ENCODE measurements at places on chromosomes 4 and X. TPM values are rescaled to one million over a fixed set of nuclear protein-coding genes. Genes with fewer than 3 reads are reported as not detected.

GRCh38 chr4:24917076-24917856 lies 4.4 kb upstream of the CCDC149 start:
- DNase-seq: no peak
- H3K27ac ChIP-seq: no peak overlapping the region
- no peaks in the 10 kb centered on the region for H3K36me3 ChIP-seq
- no peaks in the 10 kb centered on the region for H3K4me1 ChIP-seq

- H3K4me1 ChIP-seq: no peaks in the 10 kb centered on the region
- no peak overlapping the region for H3K4me3 ChIP-seq
- no peaks in the 10 kb centered on the region for H3K27me3 ChIP-seq
- no peak overlapping the region for H3K27ac ChIP-seq
These were observed 197.2 kb downstream of the GPM6A start for GRCh38 chr4:175614890-175615289.

DNA sequence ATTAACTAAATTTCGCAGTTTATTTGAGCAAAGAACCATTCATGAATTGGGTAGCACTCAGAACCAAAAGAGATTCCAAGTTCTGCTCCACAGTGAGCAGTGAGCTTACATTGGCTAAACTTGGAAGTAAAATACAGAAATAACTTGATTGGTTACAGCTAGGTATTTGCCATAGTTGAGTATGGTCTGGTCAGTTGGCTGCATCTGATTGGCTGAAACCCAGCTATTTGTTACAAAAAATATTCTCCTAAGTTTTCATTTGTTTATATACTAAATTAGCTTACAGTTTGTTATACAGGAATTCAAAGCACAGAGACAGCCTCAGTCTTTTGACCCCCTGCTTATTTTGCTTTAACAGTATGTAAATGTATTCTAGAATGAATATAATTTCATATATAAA lies 215.1 kb downstream of the RELL1 start:
- H3K36me3 ChIP-seq: no peaks in the 10 kb centered on the region
- no peak for DNase-seq
- no peak overlapping the region for H3K27ac ChIP-seq
- no peaks in the 10 kb centered on the region for H3K27me3 ChIP-seq

DNA sequence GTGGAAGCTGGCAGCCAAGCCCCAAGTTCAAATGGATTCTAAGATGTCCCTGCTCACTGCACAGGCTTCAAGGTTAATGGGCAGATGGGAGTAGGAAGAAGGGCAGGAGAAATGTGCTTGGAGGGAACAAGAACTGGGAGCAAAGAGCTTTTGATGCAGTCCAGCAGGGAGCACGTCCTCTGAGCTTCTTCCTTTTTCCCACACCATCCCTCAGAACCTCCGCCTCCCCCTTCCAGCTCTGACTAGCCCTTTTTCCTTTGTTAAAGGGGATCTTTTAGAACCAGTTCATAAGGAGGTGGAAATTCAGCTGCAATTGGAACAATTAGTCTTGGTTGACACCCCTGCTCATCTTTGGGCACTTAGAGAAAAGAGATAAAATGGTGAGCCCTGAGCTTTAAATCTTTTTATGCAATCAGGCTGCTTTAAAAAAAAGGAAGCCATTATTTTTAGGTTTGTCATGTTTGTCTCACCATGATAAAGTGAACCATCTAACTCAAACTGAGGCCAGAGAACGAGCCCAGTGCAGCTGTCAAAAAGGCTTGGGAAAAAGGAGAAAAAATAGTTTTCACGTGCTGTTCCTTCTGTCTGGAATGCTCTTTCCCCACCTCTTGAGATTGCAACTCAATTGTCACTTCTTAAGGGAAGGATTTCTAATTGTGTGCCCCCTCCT lies 135.8 kb upstream of the IL1RAPL2 start:
- no peak overlapping the region for H3K27ac ChIP-seq
- DNase-seq: no peak
- no peaks in the 10 kb centered on the region for H3K36me3 ChIP-seq
- no peak overlapping the region for H3K4me3 ChIP-seq

- H3K4me1 ChIP-seq: no peaks in the 10 kb centered on the region
- H3K36me3 ChIP-seq: no peaks in the 10 kb centered on the region
- no peak overlapping the region for H3K27ac ChIP-seq
- H3K4me3 ChIP-seq: no peak overlapping the region
These were observed 121.9 kb upstream of the SMIM10 start for GRCh38 chrX:134868771-134869495.

- no peaks in the 10 kb centered on the region for H3K36me3 ChIP-seq
- H3K4me1 ChIP-seq: no peaks in the 10 kb centered on the region
- H3K4me3 ChIP-seq: no peak overlapping the region
- no peak overlapping the region for H3K27ac ChIP-seq
- H3K27me3 ChIP-seq: no peaks in the 10 kb centered on the region
- no peak for DNase-seq
These were observed 148.0 kb upstream of the SLC7A11 start for GRCh38 chr4:138389976-138390685.

DNA sequence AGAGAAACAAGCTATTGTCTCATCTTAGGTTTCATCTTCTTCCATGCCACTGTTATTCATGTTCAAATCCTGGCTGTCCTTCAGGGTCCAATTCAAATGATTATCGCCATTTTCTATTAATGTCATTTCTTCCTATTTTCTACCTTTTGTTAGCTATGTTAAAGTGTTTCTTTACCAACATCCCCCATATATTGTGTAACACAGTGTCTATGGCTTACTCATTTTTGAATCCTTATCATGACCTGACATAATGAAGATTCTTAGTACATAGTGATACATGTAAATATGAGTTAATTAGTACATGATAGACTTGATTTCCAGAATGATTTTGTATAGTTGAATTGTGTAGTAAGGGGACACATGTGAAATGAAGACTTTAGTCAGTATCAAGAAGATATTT lies 152.4 kb downstream of the SNCA start:
- no peak overlapping the region for H3K27ac ChIP-seq
- no peaks in the 10 kb centered on the region for H3K36me3 ChIP-seq
- no peaks in the 10 kb centered on the region for H3K27me3 ChIP-seq

- no peaks in the 10 kb centered on the region for H3K36me3 ChIP-seq
- DNase-seq: no peak
- no peaks in the 10 kb centered on the region for H3K27me3 ChIP-seq
- H3K27ac ChIP-seq: no peak overlapping the region
These were observed 5.7 kb upstream of the SERTM2 start for GRCh38 chrX:111505783-111506182.

DNA sequence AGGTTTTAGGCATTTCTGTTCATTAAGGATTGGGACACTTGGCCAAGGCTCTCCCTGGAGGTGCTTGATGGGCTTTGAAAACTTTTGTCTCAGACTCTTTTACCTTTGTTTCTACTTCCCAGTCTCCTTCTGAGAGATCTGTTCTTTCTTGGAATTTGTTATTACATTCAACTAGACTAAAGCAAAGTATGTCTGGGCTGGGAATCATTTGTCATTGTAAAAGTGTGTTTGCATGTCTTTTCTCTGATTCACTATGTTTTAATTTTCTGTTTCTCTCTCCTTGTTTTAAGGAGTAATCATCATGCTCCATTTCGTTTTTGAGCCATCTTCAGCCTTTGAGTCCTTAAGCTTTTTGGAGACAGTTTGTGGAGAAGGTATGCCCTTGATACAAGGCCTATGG lies 12.2 kb upstream of the PGRMC2 start:
- no peak for DNase-seq
- H3K4me3 ChIP-seq: no peak overlapping the region
- H3K4me1 ChIP-seq: no peaks in the 10 kb centered on the region
- no peaks in the 10 kb centered on the region for H3K36me3 ChIP-seq

DNA sequence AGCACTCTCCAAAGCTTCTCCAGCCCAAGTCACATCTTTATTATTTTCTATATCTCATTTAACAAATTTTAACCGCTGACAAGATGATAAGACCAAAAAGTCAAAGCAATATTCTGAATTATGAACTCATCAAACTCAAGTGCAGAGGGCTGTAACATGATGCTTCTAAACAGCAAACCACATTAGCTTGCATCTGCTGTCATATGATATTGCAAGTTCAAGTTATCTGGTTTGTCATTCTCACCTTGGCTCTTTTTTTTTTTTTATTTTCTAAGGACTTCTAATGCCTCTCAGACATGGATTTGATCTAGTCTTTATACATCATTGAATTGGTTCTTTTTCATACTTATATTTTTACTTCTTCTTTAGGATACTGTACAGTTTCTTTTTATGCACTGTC lies 93.4 kb downstream of the SLC10A7 start:
- H3K27ac ChIP-seq: no peak overlapping the region
- H3K36me3 ChIP-seq: no peaks in the 10 kb centered on the region
- H3K27me3 ChIP-seq: no peaks in the 10 kb centered on the region
- H3K4me1 ChIP-seq: no peaks in the 10 kb centered on the region
- no peak overlapping the region for H3K4me3 ChIP-seq
- DNase-seq: no peak

DNA sequence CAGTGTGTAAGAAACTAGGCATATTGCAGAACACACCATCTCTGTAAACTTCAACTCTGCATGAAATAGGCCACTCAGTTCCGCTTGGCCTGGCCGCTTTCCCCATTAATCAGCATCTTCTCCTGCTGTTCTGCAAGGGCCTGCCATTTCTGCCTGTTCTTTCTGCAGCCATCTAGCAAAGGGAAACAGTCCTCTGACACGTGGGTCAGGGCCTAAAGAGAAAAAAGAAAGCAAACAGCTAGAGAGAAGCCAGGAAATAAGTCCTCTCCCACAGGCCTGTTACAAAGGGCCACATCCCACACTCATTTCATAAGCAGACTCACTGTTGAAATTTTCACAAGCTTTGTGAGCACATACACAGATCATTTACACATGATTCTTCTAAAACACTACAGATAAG lies 130.1 kb downstream of the PDE5A start:
- no peak overlapping the region for H3K4me3 ChIP-seq
- H3K27me3 ChIP-seq: no peaks in the 10 kb centered on the region

DNA sequence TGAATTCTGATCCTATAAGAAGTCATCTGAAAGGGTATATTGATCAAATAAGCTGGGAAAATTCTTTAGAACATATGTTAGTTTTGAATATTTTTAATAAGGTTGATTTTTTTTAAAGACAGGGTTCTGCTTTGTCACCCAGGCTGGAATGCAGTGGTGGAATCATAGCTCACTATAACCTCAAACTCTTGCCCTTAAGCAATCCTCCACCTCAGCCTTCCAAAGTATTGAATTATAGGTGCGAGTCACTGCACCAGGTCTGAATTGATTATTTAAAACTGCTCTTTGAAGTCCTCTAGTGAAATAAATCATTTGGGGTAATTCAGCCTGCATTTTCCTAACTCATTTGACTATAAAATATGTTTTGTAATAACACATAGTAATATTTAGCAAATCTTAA lies 812.3 kb downstream of the PDHA2 start:
- DNase-seq: no peak
- H3K27me3 ChIP-seq: no peaks in the 10 kb centered on the region
- H3K4me1 ChIP-seq: no peaks in the 10 kb centered on the region

- H3K4me3 ChIP-seq: no peak overlapping the region
- H3K36me3 ChIP-seq: no peaks in the 10 kb centered on the region
- no peaks in the 10 kb centered on the region for H3K27me3 ChIP-seq
- H3K27ac ChIP-seq: no peak overlapping the region
- no peaks in the 10 kb centered on the region for H3K4me1 ChIP-seq
- no peak for DNase-seq
These were observed 177.5 kb downstream of the AASDH start for GRCh38 chr4:56209767-56210166.

DNA sequence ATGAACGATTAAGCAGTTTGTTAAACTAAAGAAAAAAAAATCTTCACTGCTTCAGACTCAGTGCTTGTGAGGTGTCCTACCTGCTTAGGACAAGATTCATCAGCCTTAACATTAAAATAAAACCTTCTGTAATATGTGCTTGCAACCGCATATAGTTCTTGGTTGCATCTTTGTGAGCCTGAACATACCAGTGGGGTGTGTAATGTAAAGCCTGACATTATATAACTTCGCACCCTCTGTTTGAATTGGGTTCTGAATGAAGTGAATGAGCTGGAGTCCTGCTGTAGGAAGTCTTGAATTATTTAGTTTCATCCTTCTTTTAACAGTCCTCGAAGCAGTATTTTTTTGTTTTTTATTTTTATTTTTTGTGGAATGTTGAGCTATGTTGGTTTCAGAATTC lies 3.1 kb downstream of the KDM6A start:
- no peaks in the 10 kb centered on the region for H3K36me3 ChIP-seq
- DNase-seq: no peak
- H3K4me3 ChIP-seq: peak overlapping the region; percentile 75
- H3K27ac ChIP-seq: no peak overlapping the region
- peaks cover 3% of the 10 kb centered on the region for H3K4me1 ChIP-seq

DNA sequence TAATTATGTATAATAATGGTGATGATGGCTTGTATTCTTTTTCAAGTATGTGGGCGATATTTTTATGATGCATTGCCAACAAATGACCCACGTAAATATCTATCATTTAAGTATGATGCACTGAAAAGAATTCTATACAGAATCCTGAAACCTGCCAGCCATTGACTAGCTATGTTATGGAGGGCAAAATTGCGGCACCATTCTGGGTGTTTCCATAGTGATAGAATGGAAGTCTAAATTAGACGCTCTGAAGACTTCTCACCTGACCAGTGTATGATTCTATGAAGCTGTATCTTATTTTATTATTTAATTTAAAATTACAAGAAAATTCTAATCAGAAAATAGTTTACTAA lies 677 bp upstream of the CENPC start:
- peak overlapping the region; percentile 84 for H3K4me3 ChIP-seq
- DNase-seq: no peak
- no peaks in the 10 kb centered on the region for H3K36me3 ChIP-seq
- peaks cover 13% of the 10 kb centered on the region for H3K4me1 ChIP-seq
- no peaks in the 10 kb centered on the region for H3K27me3 ChIP-seq

GRCh38 chrX:155218777-155219176 lies 2.5 kb downstream of the VBP1 start:
- DNase-seq: no peak
- no peaks in the 10 kb centered on the region for H3K4me1 ChIP-seq
- H3K36me3 ChIP-seq: no peaks in the 10 kb centered on the region
- H3K27ac ChIP-seq: no peak overlapping the region

- no peaks in the 10 kb centered on the region for H3K27me3 ChIP-seq
- H3K4me1 ChIP-seq: no peaks in the 10 kb centered on the region
- H3K36me3 ChIP-seq: no peaks in the 10 kb centered on the region
- no peak for DNase-seq
These were observed 110.0 kb upstream of the PPARGC1A start for GRCh38 chr4:23999714-24000469.

- DNase-seq: no peak
- H3K4me1 ChIP-seq: no peaks in the 10 kb centered on the region
- no peak overlapping the region for H3K27ac ChIP-seq
- no peak overlapping the region for H3K4me3 ChIP-seq
- H3K36me3 ChIP-seq: no peaks in the 10 kb centered on the region
- H3K27me3 ChIP-seq: peaks cover 22% of the 10 kb centered on the region
These were observed 72.0 kb upstream of the MED14 start for GRCh38 chrX:40807384-40807783.

GRCh38 chr4:152294331-152294730 lies 241.6 kb downstream of the FBXW7 start:
- no peaks in the 10 kb centered on the region for H3K4me1 ChIP-seq
- DNase-seq: no peak
- no peak overlapping the region for H3K4me3 ChIP-seq
- no peaks in the 10 kb centered on the region for H3K36me3 ChIP-seq

GRCh38 chr4:98006814-98007412 lies 136.4 kb downstream of the STPG2 start:
- no peak overlapping the region for H3K4me3 ChIP-seq
- no peaks in the 10 kb centered on the region for H3K27me3 ChIP-seq
- H3K4me1 ChIP-seq: no peaks in the 10 kb centered on the region
- no peaks in the 10 kb centered on the region for H3K36me3 ChIP-seq

The FMR1NB gene
- total RNA-seq: not detected

The CXCR3 gene
- total RNA-seq: not detected

The CHRDL1 gene
- 396 TPM for total RNA-seq

The CENPE gene
- total RNA-seq: 0.33 TPM

The CDK16 gene
- total RNA-seq: 80.2 TPM

The CCDC158 gene
- total RNA-seq: 5.4 TPM

The MSX1 gene
- total RNA-seq: 17.9 TPM

The STAP1 gene
- 0.32 TPM for total RNA-seq

All from breast epithelium (tissue), 4 donors.